ENCODE measurements at places on chromosomes 6 and 20.
A peak's percentile ranks its signal among the peaks of the same experiment; 100 is the strongest.

DNA sequence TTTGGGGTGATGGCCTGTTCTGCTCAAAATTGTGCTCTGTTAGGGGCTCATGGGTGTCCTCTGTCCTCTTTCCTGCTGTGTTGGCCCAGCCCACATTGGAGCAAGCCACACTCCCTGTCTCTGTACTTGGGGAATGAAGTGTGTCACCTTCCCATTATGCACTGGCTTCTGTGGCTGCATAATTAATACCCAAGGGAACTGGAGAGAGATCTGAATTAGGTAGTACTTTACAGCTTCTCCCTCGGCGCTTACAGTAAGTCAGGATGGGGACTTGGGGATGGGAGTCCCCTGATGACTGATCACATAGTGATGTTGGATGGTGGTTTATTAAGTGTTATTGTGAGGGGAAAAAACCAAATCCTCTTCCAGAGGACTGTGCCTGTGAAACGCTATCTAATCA is 116.6 kb downstream of the FOXO3 start:
- no peak for DNase-seq

DNA sequence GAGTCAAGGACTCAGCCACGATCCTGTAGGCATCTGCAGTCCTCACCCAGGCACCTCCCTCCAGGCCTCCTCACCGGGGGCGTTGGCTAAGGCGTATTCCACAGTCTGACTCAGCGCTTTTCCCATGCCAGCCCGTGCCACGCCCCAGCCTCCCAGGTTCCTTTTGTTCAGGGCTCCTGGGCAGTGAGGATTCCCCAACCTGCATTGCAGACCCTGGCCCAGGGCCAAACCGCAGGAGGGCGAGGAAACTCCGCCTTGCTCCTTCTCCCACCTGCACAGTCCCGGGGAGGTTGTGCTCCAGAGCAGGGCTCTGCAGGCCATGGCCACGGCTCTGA is 202.8 kb upstream of the CST7 start:
- DNase-seq, result peak; percentile 66

DNA sequence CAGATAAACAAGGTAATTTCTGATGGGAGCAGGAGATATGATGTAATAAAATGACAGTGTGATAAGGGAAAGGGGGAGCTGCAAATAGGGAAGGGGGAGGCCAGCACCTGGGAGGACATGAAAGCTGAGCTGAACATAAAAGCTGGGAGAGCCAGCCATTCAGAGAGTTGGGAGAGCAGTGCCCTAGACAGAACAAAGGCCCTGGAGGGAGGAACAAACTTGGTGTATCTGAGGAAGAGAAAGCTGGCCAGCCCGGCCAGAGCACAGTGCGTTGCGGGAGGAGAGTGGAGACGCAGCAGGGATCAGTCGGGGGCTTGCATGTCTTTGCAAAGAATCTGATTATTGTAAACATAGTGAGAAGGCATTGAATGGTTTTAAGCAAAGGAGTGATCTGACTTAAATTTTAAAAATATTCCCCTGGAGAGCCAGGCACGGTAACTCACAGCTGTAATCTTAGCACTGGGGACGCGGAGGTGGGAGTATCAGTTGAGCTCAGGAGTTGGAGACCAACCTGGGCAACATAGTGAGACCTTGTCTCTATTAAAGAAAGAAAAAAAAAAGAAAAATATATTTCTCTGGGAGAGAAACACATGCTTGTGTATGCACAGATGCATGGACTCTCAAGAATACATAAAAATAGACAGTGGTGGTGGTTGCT is 318.2 kb downstream of the ZFAND3 start:
- no peak for DNase-seq

DNA sequence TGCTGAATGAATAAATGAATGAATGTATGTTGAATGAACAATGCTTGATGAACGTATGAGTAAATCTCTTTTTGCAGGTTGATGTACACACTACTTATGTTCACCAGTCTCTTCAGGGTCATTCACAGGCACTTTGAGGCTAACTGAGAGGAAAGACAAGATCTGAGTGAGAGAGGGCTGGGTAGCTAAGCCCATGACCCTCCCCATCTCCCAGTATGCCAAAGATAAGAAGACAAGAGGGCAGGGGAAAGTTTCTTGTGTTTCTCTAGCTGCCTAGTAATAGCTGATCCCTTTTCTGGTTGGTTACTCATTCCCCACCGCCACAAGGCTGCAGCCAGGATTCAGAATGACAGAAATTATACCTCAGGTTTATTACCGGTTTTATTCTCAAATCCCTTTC is 90.7 kb downstream of the CEP57L1 start:
- no peak for DNase-seq

GRCh38 chr6:157325069-157325805 is 1.9 kb upstream of the TMEM242 start:
- DNase-seq, result no peak

DNA sequence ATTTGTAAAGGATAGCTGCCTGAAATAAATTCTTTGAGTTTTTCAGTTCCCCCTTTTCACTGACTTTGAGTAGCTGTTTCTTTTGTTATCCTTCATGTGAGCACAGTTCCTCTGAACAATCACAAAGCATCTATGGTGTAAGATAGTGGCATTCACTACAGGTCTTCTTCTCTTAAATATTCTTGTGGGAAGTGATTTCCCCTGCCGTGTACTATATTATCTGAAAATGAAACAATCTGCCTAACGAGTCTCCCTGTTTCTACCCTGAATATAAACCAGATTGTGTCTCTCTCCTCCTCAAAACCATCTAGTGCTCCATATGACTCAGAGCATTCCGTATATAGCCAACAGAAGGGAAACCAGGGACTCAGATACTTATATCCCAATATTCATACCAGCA is 380.1 kb upstream of the SOX4 start:
- DNase-seq, result no peak

- no peak for DNase-seq
These were observed 4.9 kb downstream of the VGLL2 start for GRCh38 chr6:117270055-117270842.

- DNase-seq, result no peak
These were observed 28.7 kb downstream of the CFAP206 start for GRCh38 chr6:87436435-87436834.

DNA sequence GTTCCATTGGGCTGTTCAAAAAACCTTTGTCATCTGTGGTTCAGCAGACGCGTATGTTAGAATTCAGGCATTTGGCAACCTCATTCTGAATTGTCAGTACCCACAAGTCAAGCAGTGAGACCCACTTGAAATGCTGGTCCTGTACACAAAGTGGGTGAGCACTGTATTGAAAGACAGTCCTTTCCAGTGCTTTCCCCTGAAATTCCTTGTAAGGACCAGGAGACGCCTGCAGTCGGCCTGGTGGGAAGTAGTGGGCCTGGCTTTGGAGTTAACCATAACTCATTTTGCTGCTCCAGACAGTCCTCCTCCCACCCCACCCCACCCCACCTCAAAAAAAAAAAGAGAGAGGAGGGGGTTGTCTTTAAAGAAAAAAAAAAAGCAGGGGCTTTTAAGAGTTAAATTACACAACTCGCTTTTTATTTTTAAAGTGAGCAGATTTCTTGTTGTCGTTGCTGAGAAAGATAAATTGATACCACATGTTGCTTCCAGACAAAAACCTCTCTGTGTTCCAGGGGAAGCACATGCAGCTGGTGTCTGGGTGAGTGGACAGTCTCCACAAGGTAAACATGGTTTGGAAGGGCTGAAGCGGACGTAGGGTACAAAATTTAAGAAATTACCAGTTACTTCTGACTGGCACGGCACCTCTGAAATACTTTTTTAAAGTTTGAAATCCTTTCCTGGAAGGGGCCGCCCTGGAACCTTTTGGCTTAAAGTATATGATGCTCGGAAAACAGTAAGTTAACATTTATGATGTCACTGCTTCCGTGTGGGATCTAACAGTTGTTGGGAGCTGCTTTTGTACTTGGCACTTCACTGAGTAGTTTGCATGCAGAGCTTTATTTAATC is 95.3 kb downstream of the FOXO3 start:
- DNase-seq, result no peak

GRCh38 chr6:75393806-75394205 is 99.8 kb downstream of the FILIP1 start:
- no peak for DNase-seq

DNA sequence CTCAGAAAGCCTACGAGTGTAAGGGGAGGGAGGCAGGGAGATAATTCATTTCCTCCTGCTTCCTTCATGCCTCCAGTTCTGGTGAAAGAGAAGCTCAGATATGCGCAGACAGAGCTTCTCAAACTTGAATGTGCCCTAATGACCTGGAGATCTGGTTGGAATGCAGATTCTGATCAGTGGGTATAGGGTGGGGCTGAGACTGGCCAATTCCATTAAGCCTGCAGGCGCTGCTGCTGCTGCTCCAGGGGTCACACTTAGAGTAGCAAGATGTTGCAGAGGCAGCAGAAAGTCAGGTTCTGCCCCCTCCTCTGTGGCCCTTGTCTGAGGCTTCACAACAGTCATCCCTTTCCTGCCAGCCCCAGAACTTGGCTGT is 161.0 kb downstream of the DHX35 start:
- DNase-seq, result no peak

DNA sequence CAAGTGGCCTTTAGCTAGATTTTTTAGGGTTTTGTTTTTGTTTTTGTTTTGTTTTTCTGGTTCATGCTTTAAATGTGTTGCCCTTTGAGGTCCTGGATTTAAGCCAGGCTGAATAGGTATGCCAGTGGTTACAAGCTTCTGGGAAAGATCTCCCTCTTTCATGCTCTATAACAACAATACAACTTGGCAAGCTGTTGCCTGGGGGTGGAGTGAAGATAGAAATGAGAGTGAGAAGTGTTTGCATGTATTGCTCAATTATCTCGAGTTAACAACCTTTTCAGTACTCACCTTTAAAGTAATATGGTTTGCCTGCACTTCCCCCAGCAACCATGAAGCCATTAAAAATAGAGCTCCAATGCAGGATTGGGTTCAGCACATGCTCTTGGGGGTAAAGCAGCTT is 19.2 kb upstream of the HAO1 start:
- no peak for DNase-seq

GRCh38 chr6:134379599-134379998 is 61.7 kb upstream of the SGK1 start:
- DNase-seq, result no peak

GRCh38 chr6:169533301-169534038 is 168.4 kb downstream of the WDR27 start:
- DNase-seq, result no peak

- no peak for DNase-seq
These were observed 155.4 kb downstream of the ERMARD start for GRCh38 chr6:169906688-169907418.

GRCh38 chr6:145531822-145532221 is 203.5 kb downstream of the EPM2A start:
- DNase-seq, result no peak

GRCh38 chr6:152399399-152399798 is 237.8 kb downstream of the SYNE1 start:
- DNase-seq, result no peak

DNA sequence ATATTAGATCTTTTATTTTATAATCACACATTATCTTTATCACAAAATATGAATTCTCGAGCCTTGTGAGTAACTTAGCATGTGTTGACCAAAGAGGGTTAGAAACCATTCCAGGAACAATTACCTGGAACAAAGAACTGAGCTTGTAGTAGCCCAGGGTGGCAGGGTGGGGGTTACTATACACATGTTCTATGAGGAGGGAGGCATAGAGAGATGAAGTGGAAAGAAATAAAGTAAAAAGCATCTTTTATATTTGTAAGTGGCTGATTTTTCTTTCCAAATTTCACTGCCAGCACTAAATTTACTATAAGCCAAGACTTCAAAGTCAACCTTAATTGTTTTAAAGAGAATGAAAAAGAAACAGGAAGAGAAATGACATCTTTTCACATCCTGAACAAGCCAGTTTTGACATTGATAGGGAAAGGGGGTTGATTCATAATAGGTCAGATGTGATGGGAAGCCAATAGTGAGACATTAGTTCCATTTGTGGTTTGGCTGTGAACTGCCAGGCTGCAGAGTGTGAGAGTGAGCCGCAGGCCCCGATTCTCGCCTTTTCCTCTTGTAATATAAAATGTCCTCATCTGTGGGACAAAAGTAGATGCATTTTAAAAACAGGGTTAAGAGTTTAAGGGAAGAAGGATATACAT is 52.7 kb upstream of the MYB start:
- DNase-seq, result no peak

DNA sequence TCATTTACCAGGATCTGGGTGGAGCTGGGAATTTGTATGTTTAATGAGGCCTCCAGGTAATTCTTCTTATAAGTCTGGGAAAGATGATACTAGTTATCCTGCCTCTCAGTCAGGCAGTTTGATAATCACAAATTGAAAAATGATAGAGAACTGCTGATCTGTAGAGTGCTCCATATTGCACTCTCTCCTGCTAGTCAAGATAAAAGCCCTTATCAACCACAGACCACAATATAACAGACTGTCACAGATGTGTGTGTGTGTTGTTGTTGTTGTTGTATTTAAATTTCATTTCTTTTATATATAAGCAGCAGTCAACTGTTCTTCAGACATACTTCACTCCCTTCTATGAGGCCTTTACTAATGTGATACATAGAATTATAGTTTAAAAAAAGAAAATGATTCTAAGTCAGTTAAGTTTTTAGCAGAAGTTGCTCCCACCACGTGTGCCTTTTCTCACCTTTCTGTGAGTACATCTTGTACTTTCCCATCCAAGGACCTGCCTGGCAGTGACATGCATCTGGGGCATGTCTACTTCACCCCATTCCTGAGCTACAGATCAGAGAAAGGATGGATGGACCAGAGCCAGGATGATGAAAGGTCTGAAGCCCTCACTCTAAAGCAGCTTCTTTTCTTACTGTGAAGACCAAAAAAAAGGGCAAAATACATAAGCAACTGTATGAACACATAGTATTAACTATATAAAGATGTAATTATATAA is 29.8 kb downstream of the TENT5A start:
- DNase-seq, result no peak

- no peak for DNase-seq
These were observed 11.9 kb upstream of the STK38 start for GRCh38 chr6:36559011-36559793.

DNA sequence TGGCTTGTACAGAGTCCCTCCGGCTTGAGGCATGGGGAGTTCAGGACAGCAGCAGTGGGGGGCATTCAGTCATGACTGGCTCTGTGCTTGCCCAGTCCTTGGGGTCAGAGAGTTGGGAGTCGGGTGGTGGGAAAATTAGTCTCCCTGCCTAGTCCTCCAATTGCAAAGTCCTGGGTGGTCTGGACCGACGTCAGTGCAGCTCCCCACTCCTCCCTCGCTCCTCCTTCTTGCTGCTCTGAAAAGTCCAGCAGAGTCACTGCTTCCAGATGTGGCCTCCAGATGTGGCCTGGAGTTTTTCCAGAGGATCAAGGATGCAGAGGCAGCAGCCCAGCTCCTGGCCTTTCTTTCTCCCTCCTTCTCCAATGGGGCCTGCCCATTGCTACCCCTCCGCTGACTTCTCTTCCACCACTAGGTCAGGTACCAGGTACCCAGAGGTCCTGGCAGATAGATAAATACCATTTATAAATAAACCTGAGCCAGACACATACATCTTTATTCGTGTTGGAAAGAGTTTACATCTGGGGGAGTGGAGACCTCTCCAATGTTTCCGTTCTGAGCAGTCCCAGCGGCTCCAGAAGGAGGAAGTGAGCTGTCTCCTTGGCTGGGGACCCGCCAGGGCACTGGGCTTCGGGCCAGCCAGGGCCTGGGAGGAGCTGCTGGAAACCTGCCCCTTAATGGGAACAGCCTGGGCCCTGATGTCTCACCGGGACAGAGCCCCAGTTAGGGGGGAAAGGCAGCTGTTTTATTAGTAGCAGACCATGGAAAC is 49.0 kb upstream of the RNF24 start:
- DNase-seq, result no peak

GRCh38 chr20:6663751-6664388 is 103.6 kb upstream of the BMP2 start:
- no peak for DNase-seq

- no peak for DNase-seq
These were observed 142.2 kb upstream of the ARID1B start for GRCh38 chr6:156634951-156635371.

GRCh38 chr6:135358985-135359384 is 138.6 kb downstream of the AHI1 start:
- DNase-seq, result no peak

Data from type B pancreatic cell (in vitro differentiated cells).